Activated CD4-positive, alpha-beta T cell treated with anti-CD3 and anti-CD28 coated beads for 48 hours (primary cell): ENCODE measurements at places on chromosomes 4 and X.

- DNase-seq, result no peak
These were observed 123.9 kb downstream of the NAA11 start for GRCh38 chr4:79201971-79202370.

DNA sequence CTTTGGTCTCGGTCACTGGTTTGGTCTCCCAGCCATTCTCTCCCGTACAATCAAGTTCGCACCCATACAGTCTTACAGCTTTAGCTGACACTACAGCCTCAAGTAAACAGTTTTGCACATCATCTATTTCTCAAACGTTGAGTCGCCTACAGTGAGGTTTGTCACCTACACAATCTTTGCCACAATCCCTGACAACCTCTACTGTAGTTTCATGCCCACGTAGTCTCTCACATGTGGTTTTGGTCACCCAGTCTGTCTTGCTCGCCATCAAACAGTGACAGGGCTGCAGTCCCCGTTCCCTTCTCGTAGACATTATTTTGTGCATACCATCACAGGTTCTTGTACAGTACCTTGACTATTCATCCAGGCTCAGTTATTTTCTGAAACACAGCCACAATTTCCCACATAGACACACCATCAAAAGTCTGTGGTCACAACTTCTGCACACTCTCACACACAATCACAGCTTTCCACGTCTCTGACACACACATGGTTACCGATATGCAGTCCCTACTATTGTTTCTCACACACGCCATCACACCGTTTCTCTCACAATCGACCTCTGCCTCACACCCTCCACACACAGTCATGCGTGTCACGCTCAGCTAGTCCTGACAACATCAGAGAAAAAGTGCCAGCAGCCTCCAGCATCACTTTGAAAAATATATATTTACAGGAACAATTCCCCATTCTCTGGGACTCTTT, 5.3 kb upstream of the CFP start:
- DNase-seq, result peak; percentile 37

- no peak for DNase-seq
These were observed 44.2 kb downstream of the EVC start for GRCh38 chr4:5755161-5755560.

GRCh38 chrX:101397779-101398178, 7.0 kb downstream of the RPL36A start:
- no peak for DNase-seq

DNA sequence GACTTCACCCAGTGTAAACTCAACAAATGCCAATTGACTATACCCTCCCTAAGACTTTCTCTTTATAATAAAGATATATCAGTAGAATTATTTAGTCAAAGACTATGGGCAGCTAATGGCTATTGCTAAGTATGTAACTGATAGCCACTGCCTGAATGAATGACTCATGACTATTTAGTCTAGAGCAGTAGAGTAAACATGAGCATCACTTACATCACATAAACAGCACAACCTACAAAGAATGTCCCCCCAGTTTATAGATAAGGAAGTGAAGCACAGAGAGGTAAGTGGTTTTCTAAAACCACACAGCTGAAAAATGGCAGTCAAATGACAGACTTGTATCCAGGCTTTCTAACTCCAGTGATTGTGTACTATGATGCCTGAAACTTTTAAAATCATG, 507.0 kb downstream of the PPARGC1A start:
- no peak for DNase-seq

GRCh38 chrX:6574762-6575161, 39.8 kb upstream of the VCX3A start:
- DNase-seq, result no peak

- DNase-seq, result no peak
These were observed 493 bp upstream of the KCNIP4 start for GRCh38 chr4:21949073-21949457.

- DNase-seq, result no peak
These were observed 29.1 kb downstream of the JADE3 start for GRCh38 chrX:46941341-46941740.

- no peak for DNase-seq
These were observed 1.4 kb upstream of the SEC24B start for GRCh38 chr4:109432203-109432602.

GRCh38 chr4:118350961-118351360, 1.8 kb downstream of the PRSS12 start:
- DNase-seq, result no peak

DNA sequence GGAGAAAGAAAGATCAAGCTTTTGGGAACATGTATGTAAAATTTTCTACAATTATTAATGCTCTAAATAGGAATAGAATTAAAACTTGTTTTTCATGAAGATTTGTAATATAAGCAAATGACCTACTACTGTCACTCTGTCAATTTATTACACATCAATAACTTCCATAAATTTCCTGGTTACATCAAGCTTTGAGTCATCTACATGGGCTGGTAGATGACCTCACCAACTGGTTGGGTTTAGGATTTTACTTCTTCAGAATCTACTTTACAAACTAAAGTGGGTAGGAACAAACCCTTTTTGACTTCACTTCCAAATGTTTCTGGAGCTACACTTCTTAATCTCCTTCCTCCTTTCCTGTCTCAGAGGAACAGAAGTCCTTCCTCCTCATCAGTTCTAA, 12.0 kb upstream of the LRAT start:
- DNase-seq, result no peak

GRCh38 chr4:70425306-70425705, 27.6 kb downstream of the OPRPN start:
- no peak for DNase-seq

- DNase-seq, result no peak
These were observed 79.8 kb upstream of the SMARCAD1 start for GRCh38 chr4:94127707-94128328.

DNA sequence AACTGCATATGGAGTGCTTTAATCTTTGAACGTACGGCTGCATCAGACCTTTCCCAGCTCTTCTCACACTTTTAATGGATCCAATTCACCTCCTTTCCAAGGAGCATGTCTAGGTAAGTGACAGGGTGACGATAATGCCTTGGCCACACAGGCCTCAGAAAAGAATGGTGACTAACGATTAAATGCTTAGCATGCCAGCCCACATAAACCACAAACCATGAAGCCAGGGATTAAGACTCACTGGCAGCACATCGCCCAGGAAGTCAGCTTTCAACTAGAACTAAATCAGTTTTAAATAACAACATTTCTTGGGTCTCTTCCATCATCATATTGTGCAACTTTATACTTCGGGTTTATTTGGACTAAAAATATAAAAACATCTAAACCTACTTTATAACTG, 28.7 kb downstream of the INPP4B start:
- peak; percentile 66 for DNase-seq

GRCh38 chr4:88549815-88550214, 26.2 kb upstream of the PYURF start:
- no peak for DNase-seq

GRCh38 chrX:103158317-103158621, 56.6 kb upstream of the BEX4 start:
- DNase-seq, result no peak

DNA sequence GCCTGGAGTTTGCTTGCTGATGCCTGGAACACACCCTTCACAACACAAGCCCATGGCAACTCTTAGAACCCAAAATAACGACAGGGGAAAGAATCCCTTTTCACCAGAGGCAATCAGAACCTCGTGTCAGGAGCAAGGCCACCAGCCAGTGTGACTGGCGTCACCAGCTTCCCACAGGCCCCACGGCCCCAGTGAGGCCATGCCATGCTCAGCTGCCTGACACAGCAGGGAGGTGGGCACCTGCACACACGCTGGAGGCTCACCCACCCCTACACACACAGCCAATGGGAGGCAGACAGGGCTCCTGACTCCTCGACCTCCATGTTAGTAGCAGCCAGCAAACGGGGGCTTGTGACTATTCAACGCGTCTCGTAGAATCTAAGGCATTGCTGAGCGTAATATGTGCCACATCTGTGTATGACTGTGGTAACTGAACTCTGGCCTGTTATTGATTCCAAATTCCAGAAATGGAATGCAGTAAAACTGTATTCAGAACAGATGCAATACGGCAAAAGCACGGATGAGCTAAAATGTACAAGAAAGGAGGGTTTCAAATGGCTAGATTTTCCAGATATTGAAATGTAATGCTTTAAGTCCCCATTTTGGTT, 28.5 kb downstream of the RNF212 start:
- DNase-seq, result no peak

- no peak for DNase-seq
These were observed 83.6 kb downstream of the STAG2 start for GRCh38 chrX:124045109-124045508.

GRCh38 chrX:137040113-137040794, 6.5 kb upstream of the GPR101 start:
- DNase-seq, result no peak

DNA sequence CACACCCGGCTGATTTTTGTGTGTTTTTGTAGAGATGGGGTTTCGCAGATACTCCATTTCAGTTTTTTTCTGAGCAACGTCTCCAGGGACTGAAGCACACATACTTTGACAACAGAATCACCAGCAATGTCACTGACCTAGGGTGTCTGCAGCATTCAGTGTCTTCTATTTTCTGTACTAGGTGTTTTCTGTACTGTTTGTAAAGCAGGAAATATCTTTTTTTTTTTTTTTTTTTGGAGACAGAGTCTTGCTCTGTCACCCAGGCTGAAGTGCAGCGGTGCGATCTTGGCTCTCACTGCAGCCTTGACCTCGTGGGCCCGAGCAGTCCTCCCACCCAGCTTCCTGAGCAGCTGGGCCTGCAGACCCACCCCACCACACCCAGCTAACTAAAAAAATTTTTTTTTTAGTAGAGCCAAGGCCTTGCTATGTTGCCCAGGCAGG, 8.9 kb downstream of the ADD1 start:
- no peak for DNase-seq

GRCh38 chrX:50158593-50158992, 42.2 kb downstream of the AKAP4 start:
- DNase-seq, result no peak

DNA sequence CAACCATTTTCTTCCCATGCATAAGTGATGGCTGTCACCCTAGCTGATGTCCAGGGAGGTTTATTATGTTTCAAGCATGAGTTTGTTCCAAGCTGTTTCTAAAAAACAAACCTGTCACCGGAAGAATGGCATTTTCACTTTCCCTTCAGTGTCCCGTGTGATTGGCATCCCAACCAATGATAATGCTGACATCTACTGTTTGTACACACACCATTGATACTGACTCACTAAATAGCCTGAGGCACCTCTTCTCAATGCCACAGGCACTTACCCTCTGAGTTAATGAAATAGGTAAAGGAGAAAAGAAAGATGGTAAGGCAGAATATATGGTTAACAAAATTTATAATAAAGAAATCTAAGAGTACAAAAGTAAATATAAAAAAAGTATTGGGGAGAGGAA, 23.1 kb upstream of the VCX2 start:
- no peak for DNase-seq

DNA sequence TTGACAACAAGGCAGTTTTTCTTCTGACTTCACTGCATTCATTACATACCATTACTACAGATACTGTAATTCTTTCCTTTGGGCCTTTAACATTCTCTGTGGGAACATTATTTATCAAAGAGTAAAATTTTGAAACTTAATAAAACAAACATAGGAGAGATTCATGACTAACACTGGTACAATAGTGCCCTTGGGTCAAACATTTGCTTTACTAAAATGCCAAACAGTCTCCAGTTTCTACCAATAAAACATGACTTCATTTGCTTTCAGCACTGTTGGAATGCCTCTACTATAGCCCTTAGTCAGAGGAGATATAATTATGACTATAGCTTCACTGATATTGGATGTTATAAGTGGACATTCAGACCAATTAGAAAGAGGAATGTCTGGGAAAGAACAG, 481.5 kb downstream of the PACRGL start:
- no peak for DNase-seq
